ENCODE measurements at places on chromosomes 6 and 20.

DNA sequence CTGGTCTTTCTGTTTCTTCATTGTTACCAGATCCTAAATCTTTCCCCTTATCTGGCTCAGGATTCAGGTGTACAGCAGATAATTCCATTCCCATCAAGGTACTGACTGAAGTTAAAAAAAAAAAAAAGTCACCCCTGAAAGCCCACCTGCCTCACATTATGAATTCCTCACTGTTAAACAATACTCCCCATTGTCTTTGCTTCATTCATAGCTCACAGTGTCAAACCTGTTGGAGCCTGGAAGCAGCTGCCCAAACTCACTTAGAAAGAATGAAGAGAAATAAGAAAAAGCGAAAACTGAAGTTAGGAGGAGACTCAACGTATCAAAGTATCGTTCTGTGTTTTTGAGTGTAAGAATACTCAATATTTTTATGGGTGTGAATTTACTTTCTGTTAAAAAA lies 1.8 kb upstream of the DCBLD1 start:
- H3K4me3 ChIP-seq: no peak overlapping the region
- H3K27ac ChIP-seq: no peak overlapping the region
- peaks cover 13% of the 10 kb centered on the region for H3K4me1 ChIP-seq
- no peaks in the 10 kb centered on the region for H3K36me3 ChIP-seq
- H3K27me3 ChIP-seq: peaks cover 34% of the 10 kb centered on the region

- peaks cover 45% of the 10 kb centered on the region for H3K36me3 ChIP-seq
- peaks cover 8% of the 10 kb centered on the region for H3K4me1 ChIP-seq
- H3K27me3 ChIP-seq: no peaks in the 10 kb centered on the region
- no peak for DNase-seq
These were observed 38.9 kb downstream of the CSNK2A1 start for GRCh38 chr20:504632-505075.

DNA sequence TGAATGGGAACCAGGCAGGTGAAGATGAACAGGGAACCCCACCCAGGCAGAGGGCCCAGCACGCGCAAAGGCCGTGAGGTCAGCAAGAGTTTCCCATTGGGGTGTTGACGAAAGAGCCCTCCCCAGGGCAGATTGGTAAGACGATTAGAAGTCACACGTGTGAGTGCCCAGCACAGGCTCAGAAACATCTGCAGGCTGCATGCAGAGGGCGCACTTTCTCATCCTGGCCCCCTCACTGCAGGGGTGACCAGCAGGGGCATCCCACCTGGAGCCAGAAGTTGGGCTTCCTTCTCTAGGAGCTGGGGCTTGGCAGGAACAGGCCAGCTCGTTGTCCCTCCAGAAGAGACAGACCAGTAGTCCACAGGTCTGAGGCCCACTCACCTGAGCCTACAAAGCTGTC lies 38.4 kb downstream of the VSTM2L start:
- no peak for DNase-seq
- H3K4me1 ChIP-seq: no peaks in the 10 kb centered on the region
- H3K4me3 ChIP-seq: no peak overlapping the region

GRCh38 chr20:44428174-44429016 lies 47.3 kb upstream of the TTPAL start:
- no peak overlapping the region for H3K4me3 ChIP-seq
- H3K27ac ChIP-seq: no peak overlapping the region
- H3K27me3 ChIP-seq: peaks cover 6% of the 10 kb centered on the region
- no peak for DNase-seq
- no peaks in the 10 kb centered on the region for H3K4me1 ChIP-seq
- no peaks in the 10 kb centered on the region for H3K36me3 ChIP-seq

GRCh38 chr20:58645412-58645968 lies 5.6 kb upstream of the STX16 start:
- no peaks in the 10 kb centered on the region for H3K36me3 ChIP-seq
- H3K27ac ChIP-seq: no peak overlapping the region
- no peaks in the 10 kb centered on the region for H3K27me3 ChIP-seq
- H3K4me1 ChIP-seq: peaks cover 9% of the 10 kb centered on the region
- H3K4me3 ChIP-seq: no peak overlapping the region

DNA sequence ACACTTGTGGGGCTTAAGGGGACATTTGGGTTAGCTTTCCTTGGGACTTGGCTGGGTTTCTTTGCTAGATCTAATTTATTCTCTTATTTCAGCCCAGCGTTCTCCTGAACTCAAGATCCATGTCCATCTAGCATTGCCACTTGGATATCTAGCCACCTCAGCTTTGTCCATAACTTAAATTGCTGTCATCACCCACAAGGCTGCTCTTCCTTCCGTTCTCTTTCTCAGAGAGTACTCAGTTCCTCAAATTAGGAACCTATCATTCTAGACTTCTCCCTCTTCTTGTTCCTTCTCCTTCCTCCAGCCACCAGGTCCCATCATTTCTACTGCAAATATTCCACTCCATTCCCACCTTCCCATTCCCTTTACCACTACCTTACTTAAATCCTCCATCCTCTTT lies 4.3 kb downstream of the SMIM26 start:
- H3K4me1 ChIP-seq: peaks cover 9% of the 10 kb centered on the region
- H3K36me3 ChIP-seq: peaks cover 31% of the 10 kb centered on the region
- no peak for DNase-seq
- H3K27me3 ChIP-seq: no peaks in the 10 kb centered on the region
- no peak overlapping the region for H3K27ac ChIP-seq

- no peak overlapping the region for H3K27ac ChIP-seq
- H3K4me3 ChIP-seq: no peak overlapping the region
- H3K27me3 ChIP-seq: peaks cover 4% of the 10 kb centered on the region
These were observed 48.6 kb upstream of the FAM8A1 start for GRCh38 chr6:17551383-17551958.

DNA sequence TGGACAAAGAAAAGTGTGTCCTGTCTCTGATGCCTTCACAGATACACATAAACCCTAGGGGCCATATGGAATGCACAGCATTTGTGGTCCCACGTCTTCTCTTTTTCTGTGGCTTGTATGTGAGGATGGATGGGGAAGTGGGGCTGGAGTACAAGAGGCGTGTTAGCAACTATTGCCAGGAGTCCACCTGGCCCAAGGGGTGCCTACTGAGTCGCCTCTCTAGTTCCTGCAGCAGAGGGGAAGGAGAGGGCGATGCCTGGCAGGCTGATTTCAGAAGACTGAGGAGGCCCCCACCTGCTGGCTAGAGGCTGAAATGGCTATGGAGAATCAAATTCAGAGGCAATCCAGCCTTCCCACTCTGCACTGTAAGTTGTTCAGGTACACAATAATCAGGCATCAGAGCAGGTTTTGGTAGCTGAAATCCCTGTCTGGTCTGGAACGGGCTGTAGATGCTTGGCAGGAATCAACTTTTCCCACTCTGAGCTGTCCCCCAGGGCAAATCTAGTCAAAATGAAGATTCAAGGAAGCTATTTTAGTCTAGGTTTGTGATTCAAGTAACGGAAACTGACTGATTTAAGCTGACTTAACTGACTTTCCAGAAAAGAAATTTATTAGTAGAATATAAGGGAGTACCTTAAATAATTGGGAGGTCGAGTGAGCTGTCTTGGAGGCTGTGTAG lies 14.9 kb upstream of the PPARD start:
- H3K4me3 ChIP-seq: no peak overlapping the region
- peaks cover 17% of the 10 kb centered on the region for H3K36me3 ChIP-seq
- DNase-seq: peak; percentile 88
- H3K27me3 ChIP-seq: no peaks in the 10 kb centered on the region
- H3K27ac ChIP-seq: peak overlapping the region; percentile 68

DNA sequence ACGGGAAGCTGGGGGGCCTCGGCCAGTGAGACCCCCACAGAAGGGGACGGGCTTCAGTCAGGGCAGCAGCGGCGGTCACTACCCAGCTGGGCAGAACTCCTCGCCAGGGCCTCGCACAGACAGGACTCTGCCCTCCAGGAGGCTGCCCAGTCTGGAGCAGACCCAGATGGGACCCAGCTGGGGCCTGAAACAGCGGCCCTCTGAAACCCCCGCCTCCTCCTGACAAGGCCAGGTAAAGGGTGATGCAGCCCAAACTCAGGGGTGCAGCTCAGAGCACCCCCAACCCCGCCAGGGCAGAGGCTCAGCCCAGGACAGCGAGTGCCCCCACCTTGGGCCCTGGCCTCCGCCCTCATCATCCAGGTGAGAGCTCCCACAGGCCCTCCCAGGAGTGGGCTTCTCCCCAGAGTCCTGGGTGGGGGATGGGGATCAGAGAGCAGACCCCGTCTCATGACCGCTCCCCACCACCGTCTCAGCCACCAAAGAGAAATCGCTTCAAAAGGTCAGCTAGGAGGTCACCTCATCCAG lies 2.2 kb downstream of the EEF1A2 start:
- DNase-seq: no peak
- no peak overlapping the region for H3K4me3 ChIP-seq
- no peak overlapping the region for H3K27ac ChIP-seq
- no peaks in the 10 kb centered on the region for H3K4me1 ChIP-seq

- no peak overlapping the region for H3K4me3 ChIP-seq
- no peaks in the 10 kb centered on the region for H3K36me3 ChIP-seq
- peaks cover 5% of the 10 kb centered on the region for H3K27me3 ChIP-seq
- DNase-seq: no peak
- H3K4me1 ChIP-seq: no peaks in the 10 kb centered on the region
- no peak overlapping the region for H3K27ac ChIP-seq
These were observed 40.5 kb upstream of the MDGA1 start for GRCh38 chr6:37738216-37738615.

DNA sequence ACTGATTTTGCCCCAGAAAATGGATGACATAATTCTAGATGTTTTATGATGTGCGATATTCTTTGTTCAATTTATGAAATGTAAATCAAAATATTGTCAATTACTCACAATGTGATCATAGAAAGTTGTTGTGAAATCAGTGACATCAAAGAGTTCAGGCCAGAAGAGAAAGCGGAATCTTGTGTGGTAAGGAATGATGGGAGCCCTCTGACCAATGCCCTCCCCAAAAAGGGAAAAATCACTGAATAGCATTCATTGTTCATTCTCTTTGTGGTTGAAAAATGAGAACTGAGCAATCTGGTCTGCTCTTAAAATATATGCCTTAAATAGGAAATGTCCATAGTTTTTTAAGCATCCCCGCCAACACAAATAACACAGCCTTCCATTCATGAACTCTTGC lies 247.1 kb upstream of the GRIK2 start:
- no peak overlapping the region for H3K4me3 ChIP-seq
- no peaks in the 10 kb centered on the region for H3K27me3 ChIP-seq
- no peaks in the 10 kb centered on the region for H3K36me3 ChIP-seq
- no peak overlapping the region for H3K27ac ChIP-seq

GRCh38 chr6:30260036-30260504 lies 46.9 kb upstream of the TRIM26 start:
- H3K4me3 ChIP-seq: peak overlapping the region; percentile 84
- peak; percentile 64 for DNase-seq
- H3K36me3 ChIP-seq: peaks cover 24% of the 10 kb centered on the region
- no peaks in the 10 kb centered on the region for H3K27me3 ChIP-seq
- peak overlapping the region; percentile 44 for H3K27ac ChIP-seq
- peaks cover 20% of the 10 kb centered on the region for H3K4me1 ChIP-seq

- peaks cover 2% of the 10 kb centered on the region for H3K27me3 ChIP-seq
- peaks cover 2% of the 10 kb centered on the region for H3K4me1 ChIP-seq
- H3K27ac ChIP-seq: no peak overlapping the region
- DNase-seq: no peak
These were observed 1.1 kb downstream of the MYLK2 start for GRCh38 chr20:31820228-31820627.

DNA sequence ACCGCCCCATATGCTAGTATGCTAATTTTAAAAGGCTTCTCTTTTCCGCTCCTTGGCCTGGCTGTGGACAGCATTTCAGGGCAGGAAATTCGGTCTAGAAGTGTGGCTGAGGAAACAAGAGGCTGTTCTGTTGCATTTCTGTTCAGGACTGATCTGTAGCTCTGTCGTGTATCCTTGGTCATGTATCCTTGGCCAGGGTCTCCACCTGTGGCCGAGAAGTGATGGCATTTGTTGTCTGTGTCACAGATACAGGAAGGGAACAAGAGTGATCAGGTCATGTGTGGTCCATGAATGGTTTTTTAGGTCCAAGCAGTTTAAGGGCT lies 300.5 kb upstream of the SUPT3H start:
- H3K36me3 ChIP-seq: peaks cover 2% of the 10 kb centered on the region
- peaks cover 38% of the 10 kb centered on the region for H3K4me1 ChIP-seq
- H3K27me3 ChIP-seq: no peaks in the 10 kb centered on the region
- DNase-seq: no peak
- H3K27ac ChIP-seq: no peak overlapping the region

DNA sequence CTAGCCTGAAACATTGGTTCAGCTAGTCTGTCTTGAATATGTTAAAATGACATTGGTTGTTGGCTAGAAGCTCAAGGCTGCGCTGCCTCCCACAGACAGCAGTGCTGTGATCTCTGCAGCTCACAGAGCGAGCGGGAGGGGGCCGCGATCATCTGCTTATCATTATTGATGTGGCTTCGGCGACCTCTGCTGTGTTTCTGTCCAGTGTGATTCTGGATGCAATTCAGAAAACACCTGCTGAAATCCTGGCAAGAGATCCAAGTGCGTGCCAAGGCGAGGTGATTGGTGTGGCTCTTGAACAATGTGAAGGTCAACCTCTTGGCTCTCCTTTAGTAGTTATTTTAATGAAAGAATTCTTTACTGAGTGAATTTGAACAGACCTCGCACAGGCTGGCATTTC lies 142.3 kb upstream of the SASH1 start:
- peaks cover 2% of the 10 kb centered on the region for H3K36me3 ChIP-seq
- H3K4me1 ChIP-seq: peaks cover 24% of the 10 kb centered on the region
- no peak overlapping the region for H3K4me3 ChIP-seq

DNA sequence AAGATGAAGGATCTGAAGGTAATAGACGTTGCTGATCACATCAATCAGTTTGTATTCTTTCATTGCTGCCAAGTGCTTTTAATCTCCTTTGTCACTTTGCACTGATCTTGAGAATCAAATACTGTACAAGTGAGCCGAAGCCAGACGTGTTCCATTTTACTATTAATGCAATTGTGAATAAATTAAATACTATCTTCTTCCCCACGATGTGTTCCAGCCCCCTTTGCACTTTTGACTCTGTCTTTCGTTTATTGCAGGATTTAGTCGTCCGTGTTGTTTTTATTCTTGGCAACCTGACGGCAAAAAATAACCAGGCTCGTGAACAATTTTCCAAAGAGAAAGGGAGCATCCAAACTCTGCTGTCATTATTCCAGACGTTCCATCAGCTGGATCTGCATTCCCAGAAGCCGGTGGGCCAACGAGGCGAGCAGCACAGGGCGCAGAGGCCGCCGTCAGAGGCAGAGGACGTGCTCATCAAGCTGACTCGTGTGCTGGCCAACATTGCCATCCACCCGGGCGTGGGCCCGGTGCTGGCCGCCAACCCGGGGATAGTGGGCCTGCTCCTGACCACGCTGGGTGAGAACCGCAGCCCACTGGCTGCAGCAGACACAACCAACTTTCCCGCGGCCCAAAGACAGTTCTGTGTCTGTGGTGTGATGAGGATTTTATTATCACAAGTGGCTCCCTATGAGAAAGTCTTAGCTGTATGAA lies 104.7 kb downstream of the ARMC2 start:
- H3K4me3 ChIP-seq: no peak overlapping the region
- no peak overlapping the region for H3K27ac ChIP-seq

DNA sequence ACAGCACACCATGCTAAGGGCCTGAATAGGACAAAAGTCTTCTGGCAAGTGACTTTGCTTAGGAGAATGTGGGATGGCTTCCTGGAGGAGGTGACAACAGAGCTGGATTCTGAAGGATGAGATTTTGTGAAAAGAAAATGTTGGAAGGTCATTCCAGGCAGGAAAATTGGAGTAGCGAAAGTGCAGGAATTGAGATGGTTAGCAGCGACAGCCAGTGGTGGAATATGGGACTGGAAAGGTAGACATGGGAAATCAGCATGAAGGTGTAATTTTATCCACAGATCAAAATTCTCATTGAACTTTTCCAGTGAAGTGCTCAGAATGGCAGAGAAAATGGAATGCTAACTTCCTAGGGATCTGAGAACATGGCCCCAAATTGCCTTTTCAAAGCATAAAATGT lies 5.7 kb upstream of the BACH2 start:
- peaks cover 10% of the 10 kb centered on the region for H3K27me3 ChIP-seq
- H3K4me1 ChIP-seq: peaks cover 45% of the 10 kb centered on the region
- H3K36me3 ChIP-seq: peaks cover 7% of the 10 kb centered on the region
- H3K27ac ChIP-seq: no peak overlapping the region
- no peak overlapping the region for H3K4me3 ChIP-seq
